ENCODE measurements at places on chromosomes 3 and 15.

GRCh38 chr15:75584121-75584520, 5.0 kb upstream of the PTPN9 start:
- DNase-seq = no peak

- DNase-seq = no peak
Measured at GRCh38 chr15:98888820-98889479, 118.6 kb downstream of the PGPEP1L start.

- DNase-seq = no peak
Measured at GRCh38 chr3:191008074-191008473, 145.6 kb upstream of the GMNC start.

GRCh38 chr3:63966871-63967270, 54.7 kb upstream of the SCAANT1 start:
- no peak for DNase-seq

DNA sequence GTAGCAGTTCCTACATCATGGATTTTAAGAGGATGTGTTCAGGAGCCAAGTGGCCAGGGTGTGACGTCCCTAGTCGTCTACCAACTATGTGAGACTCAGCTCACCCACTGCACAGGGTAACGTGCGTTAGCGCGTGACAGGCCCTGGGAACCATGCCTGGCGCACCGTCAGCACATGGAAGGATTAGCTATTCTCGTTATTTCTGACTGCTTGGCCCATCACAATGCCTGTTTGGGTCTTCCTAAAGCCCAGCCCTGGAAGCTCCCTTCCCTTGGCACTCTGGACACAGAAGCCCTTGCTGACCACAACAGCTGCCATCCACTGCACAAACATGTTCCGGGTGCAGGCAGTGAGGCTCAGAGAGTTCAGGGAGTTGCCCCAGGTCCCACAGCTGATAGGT, 91.0 kb upstream of the RPL32 start:
- DNase-seq = no peak

GRCh38 chr3:117752984-117753717, 1043.6 kb downstream of the TUSC7 start:
- no peak for DNase-seq

GRCh38 chr3:89179355-89180001, 72.1 kb downstream of the EPHA3 start:
- DNase-seq = no peak

All from lower leg skin (tissue), 4 donors.